ENCODE measurements at places on chromosomes 16 and 17.

DNA sequence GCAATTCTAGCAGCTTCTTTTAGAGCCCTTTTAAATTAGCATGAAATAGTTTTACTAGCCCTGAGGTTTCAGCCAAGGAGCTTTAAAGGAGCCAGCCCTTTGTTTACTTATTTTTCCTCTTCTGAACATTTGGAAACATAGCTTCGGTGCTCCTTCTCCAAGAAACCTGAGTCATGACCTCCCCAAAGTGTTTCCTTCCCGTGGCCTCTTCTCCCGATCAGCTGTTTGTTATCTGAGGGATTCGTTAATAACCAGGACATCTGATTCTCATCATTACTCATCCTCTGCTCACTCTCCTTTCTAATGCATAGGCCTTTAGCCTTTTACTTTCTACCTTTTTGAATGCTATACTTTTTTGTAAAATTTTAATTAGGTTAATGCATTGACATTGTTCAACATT, 204.5 kb downstream of the WWOX start:
- no peak for DNase-seq

DNA sequence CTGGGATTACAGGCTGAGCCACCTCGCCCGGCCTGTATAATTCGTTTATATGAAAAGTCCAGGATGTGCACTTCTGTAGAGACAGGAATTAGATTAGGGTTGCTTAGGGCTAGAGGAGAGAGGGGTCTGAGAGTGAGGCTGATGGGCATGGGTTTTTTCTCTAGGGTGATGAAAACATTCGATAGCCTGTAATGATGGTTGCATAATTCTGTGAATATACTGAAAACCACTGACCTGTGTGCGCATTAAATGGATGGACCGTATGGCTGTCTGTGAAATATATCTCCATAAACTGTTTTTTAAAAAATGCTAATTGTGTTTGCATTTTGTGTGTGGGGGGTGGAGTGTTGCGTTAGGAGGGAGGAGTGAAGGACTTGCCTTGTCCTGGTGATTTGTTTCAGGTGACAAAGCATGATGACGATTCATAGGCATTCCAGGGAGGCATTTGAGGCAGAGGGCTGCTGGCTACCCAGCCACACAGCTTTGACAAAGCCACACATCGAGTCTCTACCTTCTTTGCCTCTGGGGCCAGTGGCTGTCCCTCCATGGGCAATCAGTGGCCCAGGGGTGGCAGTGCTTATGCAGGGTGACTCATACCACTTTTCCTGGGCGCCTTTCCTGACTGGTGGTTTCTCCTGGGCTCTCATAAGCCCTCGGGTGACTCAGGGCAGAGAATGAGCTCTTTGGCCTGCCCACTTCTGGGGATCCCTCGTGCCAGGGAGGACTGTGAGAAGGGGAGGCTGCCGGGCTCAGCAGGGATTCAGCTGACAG, 148.5 kb upstream of the WSCD1 start:
- no peak for DNase-seq

GRCh38 chr16:29898804-29899515, 390 bp downstream of the SEZ6L2 start:
- peak; percentile 89 for DNase-seq

- DNase-seq: no peak
Observed at GRCh38 chr16:81738783-81739496, 40.2 kb upstream of the PLCG2 start.

- peak; percentile 44 for DNase-seq
Observed at GRCh38 chr16:67919622-67920221, 11.9 kb downstream of the CTRL start.

- DNase-seq: no peak
Observed at GRCh38 chr17:29840884-29841283, 89.1 kb downstream of the SSH2 start.

GRCh38 chr16:81592353-81592866, 147.8 kb downstream of the CMIP start:
- no peak for DNase-seq

DNA sequence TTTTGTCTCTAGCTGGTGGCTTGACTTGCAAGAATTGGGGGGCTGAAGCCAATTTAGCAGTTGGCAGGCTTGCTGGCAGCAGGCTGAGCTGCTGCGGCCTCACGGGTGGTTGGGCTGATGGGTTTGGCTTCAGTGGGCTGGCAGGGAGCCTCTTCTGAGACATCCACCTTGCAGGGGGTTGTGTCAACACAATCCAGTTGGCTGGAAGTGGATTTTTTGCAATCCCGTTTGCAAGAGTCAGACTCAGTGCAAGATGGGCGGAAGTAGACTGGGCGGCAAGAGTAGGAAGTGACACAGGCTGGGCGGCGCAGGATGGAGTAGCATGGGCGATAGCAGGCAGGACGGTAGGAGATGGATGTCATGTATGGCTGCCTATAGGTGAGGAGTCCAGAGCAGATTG, 1.5 kb downstream of the KRTAP16-1 start:
- DNase-seq: no peak

GRCh38 chr16:87047221-87048037, 269.8 kb downstream of the C16orf95 start:
- DNase-seq: no peak

- no peak for DNase-seq
Observed at GRCh38 chr16:3045758-3046640, at the start of gene MMP25. Gene MMP25, plus strand, starts transcription at chr16:3046561. Its CDS starts 357 bp downstream, at chr16:3046918.

DNA sequence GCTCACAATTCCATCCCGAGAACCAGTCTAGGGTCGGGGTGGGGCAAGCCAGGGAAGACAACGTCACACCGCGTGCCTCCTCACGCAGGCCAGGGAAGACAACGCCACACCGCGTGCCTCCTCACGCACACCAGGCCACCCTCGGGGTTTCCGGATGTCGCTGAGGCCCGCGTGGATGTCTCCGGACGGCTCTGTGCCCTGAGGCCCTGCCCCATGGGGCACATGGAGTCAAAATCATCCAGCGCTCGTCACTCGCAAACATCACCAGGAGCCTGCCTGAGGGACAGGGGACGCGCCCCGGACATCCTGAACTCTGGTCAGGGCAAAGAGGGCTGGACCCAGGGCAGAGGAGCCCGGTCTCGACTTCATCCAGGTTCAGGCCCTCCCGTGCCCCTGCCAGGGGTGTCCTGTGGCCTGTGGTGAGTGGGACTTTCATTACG, 3.7 kb downstream of the TMEM204 start:
- no peak for DNase-seq

- DNase-seq: peak; percentile 90
Observed at GRCh38 chr17:8192070-8192815, 2.3 kb upstream of the BORCS6 start.

DNA sequence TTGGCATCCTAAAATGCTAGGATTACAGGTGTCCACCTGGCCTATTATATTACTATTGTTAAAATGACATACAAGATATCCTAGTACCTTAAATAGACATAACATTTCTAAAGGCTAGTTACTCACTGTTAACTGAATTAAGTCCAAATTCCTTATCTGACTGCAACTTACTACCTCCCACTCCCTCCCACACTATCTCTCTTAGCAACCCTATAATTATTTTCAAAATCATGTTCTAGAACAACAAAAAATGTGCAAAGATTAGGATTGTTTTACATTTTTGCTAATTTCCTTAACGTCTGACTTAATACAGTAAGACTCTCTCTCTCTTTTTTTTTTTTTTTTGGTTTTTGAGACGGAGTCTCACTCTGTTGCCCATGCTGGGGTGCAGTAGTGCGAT, 2.2 kb upstream of the ATF7IP2 start:
- DNase-seq: no peak

DNA sequence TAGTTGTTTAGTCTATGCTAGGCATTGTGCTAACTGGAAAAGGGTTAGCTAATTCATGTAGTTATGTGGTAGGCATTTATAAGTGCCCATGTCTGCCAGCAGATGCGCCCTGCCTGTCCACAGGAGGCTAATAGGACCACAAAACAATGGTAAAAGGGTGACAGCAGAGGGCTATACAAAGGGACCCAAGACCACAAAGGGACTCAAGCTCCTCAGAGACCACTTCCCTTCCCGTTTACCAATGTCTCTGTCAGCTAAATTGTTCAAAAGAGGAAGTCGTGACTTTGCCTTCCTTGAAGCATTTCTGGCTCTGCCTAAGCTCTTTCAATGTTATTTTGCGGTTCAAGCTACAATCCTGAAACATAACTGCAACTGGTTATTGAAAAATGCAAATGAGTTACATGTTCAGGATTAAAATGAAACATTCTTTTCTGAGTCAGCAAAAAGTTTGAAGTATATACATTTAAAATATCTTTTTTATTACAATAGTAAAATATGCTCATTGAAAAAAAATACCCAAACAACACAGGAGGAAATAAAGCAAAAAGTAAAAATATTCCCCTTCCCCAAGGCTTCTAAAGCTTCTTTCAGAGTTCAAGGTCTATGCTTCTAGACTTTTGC, 149.2 kb downstream of the MAF start:
- DNase-seq: no peak

DNA sequence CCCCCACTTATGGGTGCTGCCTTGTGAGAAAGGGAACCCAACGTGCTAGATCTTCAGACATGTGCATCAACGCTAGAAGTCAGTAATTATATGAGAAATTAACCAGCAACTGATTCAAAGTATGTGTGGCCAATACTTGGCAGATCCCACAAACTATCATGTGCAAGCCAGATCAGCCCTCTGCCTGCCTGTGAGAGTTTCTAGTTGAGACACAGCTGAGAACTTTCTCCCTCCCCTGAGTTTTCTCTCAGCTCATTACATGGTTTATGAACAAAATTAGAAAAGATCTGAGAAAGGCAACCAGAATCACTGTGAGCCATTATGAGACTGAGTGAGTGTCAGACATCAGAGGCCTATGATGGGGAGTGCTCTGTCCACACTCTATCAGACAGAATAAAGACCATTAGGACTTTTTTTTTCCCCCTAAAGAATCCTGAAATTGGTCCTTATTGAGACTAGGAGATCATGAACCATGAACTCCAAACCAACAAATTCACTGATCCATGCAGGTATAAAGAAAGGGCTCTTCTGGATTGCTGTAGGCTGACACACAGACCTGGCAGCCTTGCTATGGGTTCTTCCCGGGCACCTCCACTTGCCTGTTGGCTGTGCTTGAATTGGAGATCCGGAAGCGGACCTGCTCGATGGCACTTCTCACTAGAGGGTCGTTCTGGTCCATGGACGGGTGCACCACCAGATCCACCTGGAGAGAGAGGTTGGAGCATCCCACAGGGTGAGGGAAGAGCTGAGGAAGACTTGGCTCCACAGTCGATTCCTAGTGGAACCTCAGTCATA, 51.5 kb downstream of the GTF3C1 start:
- no peak for DNase-seq

- no peak for DNase-seq
Observed at GRCh38 chr17:61018938-61019337, 341.3 kb downstream of the BCAS3 start.

- DNase-seq: no peak
Observed at GRCh38 chr16:1530883-1531637, 2.4 kb upstream of the TMEM204 start.

DNA sequence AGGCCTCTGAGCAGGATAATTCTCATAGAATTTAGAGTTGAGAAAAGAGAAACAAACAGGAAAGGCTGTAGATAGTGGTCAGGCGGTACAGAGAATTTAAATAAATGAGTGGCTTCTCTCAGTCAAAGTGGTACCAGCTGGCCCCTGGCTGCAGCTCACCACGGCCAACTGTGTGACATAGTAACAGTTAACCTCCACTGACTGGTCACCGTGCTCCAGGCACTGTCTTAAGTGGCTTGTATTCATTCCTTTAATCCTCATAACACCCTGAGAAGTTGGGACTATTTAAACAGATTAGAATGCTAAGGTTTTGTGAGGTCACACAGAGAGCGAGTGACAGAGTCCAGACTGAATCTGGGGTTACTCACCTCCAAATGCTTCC, 108.9 kb downstream of the GNAO1 start:
- DNase-seq: no peak

GRCh38 chr16:74627506-74628220, 20.7 kb upstream of the GLG1 start:
- DNase-seq: no peak

DNA sequence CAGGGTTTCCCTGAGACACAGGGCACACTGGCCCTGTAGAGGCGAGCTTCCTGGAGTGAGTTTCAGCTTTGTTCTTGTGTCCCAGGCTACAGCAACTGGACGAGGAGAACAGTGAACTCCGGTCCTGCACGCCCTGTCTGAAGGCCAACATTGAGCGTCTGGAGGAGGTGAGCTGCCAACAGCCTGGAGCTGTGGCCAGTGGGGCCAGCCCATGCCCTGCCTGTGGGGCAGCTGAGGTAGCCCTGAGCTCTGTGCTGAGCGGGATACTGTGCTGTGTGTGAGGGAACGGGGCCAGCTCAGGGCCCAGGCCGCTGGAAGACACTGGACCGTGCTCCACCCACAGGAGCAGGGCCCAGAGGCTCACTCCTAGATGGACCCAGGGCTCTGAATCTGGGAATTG, 8.7 kb upstream of the CAPN15 start:
- no peak for DNase-seq

- DNase-seq: no peak
Observed at GRCh38 chr16:10897134-10897533, 20.1 kb downstream of the CIITA start.

DNA sequence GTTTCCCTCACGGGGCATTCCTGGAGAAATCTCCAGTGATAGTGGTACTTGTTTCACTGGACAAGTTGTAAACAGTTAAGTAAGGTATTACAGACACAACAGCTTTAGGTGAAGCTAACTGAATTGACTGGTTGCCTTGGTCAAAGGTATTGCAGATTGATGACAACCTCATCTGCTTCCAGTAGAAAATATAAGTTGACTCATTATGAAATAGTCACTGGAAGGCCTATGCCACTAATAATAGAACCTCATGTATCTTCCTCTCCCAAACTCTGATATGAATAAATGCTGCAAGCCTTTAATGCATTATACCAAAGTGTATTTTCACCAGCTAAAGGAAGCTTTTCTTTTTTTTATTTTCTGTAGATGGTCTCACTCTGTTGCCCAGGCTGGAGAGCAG, 44.8 kb downstream of the GLG1 start:
- DNase-seq: no peak

DNA sequence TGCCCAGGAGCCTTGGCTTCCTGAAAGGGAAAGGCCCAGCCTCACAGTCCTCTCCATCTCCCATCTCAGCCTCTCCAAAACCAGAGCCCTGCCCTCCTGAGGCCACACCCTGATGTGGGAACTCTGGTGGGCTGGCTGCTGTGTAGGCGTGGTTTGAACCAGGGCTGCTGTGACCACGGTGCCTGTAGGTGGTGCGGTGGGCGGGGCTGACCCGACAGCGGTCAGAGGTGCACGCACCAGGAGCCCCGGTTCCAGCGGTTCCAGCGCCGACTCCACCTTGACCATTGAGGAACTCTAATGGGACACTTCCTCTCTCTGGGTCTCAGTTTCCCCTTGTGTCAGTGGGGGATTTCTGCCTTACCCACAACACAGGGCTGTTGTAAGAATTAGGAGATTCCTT, 2.4 kb downstream of the RAP1GAP2 start:
- no peak for DNase-seq

DNA sequence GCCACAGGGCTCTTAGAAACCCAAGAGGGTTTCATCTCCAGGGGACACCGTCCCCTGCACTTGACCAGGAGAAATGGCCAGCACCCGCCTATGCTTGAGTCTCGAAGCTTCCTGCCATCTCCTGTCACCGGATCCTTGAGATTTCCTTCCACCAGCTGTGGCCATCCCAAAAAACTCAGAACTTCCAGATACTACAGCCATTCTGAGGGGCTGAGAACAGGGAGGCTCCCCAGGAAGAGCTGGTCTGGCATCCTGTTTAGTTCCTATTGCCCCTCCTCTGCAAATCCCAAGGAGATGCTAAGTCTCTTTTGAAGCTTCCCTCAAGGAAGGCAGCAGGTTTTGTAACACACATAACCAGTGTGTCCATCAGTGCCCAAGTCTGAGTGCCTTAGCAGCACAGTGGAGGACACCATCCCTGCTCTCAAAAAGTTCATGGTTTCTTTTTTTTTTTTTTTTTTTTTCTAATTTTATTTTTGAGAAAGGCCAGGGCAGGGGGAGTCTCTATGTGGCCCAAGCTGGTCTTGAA, 2.0 kb downstream of the UBALD2 start:
- DNase-seq: no peak

Measured in NCI-H345 (cell line).